Kidney (tissue), 22 donors: ENCODE measurements at places on chromosomes 4 and X.

- DNase-seq, result peak; percentile 31
Observed at GRCh38 chr4:8347660-8348059, 78.1 kb downstream of the HTRA3 start.

GRCh38 chrX:96474029-96474740 is 210.5 kb upstream of the DIAPH2 start:
- DNase-seq, result no peak

- DNase-seq, result no peak
Observed at GRCh38 chr4:112036886-112037285, 108.4 kb upstream of the FAM241A start.

GRCh38 chr4:123265443-123265842 is 131.2 kb upstream of the SPRY1 start:
- DNase-seq, result no peak

DNA sequence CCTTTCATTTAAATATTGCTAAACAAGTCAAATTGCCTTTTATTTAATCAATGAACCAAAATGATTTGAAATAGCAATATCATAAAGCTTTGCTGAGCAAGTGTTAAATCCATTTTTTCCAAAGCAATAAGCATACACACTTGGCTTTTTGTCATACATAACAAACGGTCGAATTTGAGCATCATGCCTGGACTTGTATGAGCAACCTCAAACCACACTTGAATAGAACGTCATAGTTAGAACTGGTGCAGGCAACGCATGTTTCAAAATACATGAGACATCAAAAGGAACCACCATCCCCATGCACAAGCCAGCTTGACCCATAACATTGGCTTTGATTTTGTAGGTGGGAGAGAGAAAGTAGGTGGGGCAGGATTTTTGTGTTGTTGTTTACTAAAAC is 812.3 kb upstream of the FRG1 start:
- no peak for DNase-seq

DNA sequence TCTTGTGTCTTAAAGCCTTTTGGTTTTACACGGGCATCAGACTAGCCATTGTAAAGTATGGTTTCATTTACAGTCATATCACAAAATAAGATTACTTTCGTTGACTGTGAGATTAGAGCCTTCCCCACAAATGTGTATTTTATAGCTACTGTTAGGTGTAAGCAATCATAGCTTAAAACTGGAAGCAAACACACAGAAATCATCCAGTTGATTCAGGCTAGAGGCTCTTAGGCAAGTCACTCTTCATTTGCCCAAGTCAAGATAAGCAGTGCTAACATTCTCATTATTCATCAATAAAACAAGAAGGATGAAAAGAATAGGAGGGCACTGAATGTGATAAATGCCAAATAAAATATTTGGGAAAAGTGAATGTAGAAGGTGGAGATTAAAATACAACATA is 448.7 kb upstream of the FAM241A start:
- no peak for DNase-seq

DNA sequence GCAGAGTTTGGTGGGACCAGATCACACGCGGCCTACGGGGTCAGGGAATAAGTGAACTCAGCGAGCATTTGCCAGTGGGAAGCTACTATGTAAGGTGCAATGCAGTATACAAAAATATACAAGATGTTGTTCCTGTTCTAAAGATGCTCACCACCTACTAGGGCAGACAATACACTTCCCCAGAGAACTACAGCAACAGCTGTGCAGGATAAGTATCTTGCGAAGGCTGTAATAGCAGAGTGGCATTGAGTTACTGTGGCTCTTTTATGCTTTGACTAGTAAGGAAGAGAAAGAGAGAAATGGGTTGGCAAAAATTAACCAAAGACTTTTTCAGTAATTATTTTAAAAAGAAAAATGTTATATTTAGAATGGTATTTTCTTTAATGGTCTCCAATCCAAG is 61.2 kb downstream of the CDS1 start:
- DNase-seq, result no peak

GRCh38 chr4:140098455-140099160 is 55.4 kb downstream of the MAML3 start:
- DNase-seq, result no peak

DNA sequence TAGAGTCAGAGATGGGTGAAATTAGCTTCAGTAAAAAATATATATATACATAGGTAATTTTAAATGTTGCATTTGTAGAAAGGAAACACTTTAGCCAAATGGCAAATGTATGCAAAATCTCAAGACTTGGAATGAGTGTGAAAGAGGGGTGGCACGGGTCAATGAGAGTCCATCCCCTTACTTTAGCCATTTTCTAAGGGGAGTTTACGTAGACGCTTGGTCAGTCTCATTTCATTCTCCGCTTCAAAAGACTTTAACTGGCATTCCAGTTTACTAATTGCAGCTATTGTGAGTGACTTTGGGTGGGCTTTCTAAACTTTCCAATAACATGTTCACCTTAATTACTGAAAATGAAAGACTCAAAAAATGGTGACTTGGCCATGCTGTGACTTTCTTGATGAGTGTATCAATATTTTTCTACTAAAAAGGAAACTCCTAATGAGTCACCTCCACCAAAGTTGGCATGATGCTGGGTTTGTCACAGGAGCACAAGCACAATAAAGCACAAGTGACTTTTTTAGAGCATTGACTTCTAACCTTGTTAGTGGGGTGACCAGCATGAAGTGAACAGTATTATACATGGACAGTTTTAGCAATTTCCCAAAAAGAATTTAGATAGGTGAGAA is 356.0 kb upstream of the RASGEF1B start:
- no peak for DNase-seq

GRCh38 chrX:124771292-124771691 is 424.9 kb downstream of the SH2D1A start:
- no peak for DNase-seq
